ENCODE measurements at places on chromosomes 7 and 10.

DNA sequence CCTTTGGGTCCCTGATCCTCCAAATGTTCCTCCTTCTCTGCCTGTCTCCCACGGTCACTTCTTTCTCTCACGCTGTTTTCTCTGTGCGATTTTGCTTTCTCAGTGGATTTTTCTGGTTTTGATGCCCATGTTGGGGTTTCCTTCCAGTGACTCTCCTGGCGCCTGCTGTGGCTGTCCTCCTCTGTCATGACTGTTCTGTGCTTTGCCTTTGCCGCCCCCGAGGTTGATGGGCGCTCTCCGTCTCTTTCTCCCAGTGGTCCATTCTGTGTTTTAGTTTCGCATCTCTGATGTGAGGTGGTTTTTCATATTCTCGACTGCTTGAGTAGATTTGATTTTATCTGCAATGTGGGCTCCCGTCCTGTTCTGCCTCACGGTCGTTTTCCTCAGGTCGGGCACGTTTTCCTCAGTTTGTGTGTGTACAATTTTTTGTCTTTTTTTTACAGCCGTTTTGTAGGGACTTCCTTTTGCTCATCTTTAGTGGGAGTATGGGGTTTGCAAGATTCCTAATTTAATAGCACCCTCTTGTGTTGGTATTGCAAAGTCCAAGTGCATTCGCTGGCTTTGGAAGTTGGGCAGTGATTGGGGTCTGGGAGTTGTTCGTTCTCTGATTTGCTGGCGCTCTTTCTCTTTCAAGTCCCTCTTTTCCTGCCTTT is 100.0 kb downstream of the INPP5A start:
- DNase-seq, result no peak

DNA sequence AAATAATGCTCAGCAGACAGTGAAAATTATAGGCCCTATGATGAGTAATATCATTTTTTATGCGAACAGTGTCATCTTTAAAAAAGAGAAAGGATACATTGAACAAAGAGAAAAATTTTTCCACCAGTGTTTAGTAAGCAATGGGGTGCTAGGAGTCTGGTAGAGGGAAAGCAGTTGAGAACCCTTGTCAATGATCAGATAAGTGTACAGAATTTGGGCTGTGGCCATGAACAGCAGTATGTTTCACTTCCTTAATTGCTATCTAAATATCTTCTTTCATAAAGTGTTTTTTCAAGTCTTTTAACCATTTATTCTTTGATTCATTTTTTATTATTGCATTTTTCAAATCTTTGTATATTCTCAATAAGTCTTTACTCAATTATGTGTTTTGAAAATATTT is 750.7 kb upstream of the KCND2 start:
- no peak for DNase-seq

DNA sequence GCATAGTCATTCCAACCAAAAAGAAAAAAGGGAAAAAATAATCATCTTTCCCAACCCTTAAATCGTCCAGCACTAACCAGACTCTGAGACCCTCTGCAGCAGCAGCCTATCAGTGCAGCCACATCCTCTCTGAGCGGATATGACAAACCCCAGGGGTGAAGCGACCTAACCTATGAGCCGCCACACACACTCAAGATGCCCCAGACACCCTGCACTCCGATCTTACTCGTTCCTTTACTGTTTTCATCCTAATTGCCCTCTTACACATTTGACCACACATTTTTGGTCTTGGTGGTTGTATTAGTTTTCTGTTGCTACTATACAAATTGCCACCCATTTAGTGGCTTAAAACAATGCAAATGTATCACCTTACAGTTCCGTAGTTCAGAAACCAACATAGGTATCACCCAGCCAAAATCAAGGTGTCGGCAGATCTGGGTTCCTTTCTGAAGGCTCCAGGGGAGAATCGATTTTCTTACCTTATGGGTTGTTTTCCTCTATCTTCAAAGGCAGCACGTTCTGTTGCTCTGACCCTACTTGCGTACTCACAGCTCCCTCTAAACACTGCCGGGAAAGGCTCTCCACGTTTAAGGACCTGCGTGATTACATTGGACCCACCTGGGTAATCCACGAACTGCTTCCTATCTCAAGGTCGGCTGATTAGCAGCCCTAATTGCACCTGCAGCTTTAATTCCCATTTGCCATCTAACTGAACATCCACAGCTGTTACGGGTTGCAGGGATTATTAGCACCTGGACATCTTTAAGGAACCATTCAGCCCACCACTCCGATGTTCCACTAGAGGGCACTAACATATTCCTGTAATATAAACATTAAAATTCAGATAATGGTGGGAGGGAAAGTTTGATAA is 37.3 kb upstream of the PRSS1 start:
- DNase-seq, result peak; percentile 22

- DNase-seq, result no peak
These were observed 22.9 kb upstream of the GRB10 start for GRCh38 chr7:50805447-50806125.

GRCh38 chr10:60384708-60385398 is 4.8 kb downstream of the ANK3 start:
- DNase-seq, result no peak

DNA sequence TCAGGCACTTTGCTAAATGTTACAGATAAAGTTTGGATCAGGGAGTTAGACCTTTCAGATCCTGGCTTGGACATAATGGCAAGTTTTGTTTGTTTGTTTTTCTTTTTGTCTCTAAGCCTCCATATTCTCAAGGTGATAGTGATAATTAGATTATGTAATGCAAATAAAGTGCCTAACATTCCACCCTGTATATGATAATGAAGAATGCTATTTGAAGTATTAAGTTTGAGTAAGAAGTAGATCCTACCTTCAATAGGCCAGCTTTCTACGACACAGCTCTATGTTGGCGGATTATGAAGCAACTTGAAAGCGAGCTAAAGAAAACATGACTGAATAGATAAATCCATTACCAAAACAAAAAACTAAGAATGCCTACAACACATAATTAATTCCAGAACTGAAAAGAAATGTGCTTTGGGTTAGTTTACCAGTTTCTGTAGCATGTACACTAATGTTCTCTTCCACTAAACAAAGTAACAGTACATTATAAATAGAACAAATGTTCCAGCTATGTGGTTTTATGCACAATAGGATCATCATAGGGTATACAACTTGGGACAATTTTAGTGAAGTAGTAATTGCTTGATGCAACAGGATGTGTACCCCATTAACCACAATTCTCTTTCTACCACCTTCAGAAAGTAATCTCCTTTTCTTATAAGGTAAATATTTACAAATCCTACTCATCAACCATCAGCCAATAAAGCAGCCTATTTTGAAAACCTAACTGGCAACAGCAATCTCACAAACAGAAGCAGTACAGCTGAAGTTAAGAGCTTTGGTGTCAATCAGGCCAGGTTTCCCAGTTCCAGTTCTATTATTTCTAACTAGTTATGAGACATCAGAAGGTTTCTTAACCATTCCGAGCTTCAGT is 1.5 kb downstream of the SEM1 start:
- DNase-seq, result no peak

DNA sequence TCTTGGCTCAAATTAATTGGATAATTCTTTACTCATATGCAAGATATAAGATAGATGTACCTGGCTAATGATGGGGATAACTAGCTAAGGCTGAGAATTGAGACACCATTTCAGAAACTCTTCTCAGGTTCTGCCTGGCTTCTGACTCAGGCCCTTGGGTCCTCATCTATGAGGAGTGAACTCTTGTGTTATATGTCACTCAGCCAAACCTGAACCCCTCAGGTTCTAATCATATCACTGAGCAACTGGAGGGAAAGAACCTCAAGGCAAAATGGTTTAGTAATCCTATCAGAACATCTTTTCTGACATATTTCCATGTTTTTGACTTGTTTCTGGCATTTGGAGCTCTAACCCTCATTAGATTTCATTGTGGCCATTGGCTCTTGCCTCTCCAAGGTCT is 100.4 kb downstream of the CPED1 start:
- DNase-seq, result no peak

GRCh38 chr10:110045772-110046171 is 38.0 kb downstream of the ADD3 start:
- DNase-seq, result no peak

- no peak for DNase-seq
These were observed 76.0 kb upstream of the CTTNBP2 start for GRCh38 chr7:117949232-117949631.

GRCh38 chr10:44382981-44383748 is 1.7 kb downstream of the CXCL12 start:
- DNase-seq, result no peak

DNA sequence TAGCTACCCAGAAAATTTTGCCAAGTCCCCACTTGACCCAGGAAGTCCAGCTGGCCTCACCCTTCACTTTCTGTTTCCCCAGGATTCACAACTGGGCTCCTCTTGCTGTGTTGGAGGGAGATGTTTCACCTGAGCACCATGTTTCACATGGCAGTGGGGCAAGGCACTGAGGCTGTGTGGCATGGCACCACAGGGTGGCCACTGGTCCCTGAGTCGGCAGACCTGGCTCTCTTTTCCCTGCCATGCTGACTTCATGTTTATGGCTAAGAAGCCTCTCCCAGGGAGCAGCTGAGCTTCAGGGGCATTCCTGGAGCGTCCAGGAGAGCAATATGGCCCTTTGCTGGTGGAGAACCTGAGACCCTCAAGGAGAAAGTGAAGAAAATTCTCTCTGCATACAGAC is 266.9 kb downstream of the RPS24 start:
- no peak for DNase-seq

GRCh38 chr7:41568135-41568534 is 134.8 kb downstream of the INHBA start:
- no peak for DNase-seq

GRCh38 chr7:19944363-19945120 is 171.1 kb upstream of the TMEM196 start:
- DNase-seq, result no peak

- no peak for DNase-seq
These were observed 830.4 kb upstream of the COBL start for GRCh38 chr7:52146871-52147634.

DNA sequence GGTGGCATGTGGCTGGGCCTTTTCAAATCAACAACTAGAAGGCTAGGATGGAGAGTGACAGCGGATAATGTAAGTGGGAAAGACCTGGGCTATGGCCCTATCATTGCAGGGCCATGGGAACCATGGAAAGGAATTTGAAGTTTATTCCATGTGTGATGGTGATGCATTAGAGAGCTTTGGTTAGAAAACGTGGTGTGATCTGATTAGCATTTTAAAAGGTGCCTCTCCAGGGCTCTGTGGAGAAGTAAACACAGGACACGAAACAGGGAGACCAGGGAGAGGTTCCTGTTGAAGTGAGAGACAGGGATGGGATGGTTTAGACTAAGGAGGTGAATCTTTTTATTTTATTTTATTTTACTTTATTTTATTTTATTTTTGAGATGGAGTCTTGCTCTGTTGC is 749.5 kb downstream of the GATA3 start:
- no peak for DNase-seq

- DNase-seq, result no peak
These were observed 27.0 kb upstream of the TMEM26 start for GRCh38 chr10:61480208-61480607.

DNA sequence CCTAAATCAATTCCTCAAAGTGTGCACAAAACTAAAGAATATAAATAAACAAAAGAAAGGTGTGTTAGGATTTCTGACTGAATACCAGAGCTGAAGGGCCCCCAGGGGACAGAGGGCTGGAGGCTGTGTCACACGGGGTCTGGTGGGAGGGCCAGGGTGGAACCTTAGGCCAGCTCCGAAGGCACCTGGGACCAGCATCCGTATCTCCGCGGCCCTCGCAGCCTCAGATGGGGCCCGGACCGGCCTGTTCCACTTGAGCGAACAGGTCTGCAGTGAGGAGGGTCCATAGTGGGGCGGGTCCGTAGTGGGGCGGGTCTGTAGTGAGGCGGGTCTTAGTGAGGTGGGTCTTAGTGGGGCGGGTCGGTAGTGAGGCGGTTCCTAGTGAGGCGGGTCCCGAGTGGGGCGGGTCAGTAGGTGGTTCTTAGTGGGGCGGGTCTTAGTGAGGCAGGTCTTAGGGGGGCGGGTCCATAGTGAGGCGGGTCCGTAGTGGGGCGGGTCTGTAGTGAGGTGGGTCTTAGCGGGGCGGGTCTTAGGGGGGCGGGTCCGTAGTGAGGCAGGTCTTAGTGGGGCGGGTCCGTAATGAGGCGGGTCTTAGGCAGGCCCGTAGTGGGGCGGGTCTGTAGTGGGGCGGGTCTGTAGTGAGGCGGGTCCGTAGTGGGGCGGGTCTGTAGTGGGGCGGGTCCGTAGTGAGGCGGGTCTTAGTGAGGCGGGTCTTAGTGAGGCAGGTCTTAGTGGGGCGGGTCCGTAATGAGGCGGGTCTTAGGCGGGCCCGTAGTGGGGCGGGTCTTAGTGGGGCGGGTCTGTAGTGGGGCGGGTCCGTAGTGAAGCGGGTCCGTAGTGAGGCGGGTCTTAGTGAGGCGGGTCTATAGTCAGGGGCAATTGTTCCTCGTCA is 15.1 kb downstream of the GPR146 start:
- DNase-seq, result no peak

- DNase-seq, result no peak
These were observed 33.0 kb downstream of the CYP26A1 start for GRCh38 chr10:93106631-93107072.

DNA sequence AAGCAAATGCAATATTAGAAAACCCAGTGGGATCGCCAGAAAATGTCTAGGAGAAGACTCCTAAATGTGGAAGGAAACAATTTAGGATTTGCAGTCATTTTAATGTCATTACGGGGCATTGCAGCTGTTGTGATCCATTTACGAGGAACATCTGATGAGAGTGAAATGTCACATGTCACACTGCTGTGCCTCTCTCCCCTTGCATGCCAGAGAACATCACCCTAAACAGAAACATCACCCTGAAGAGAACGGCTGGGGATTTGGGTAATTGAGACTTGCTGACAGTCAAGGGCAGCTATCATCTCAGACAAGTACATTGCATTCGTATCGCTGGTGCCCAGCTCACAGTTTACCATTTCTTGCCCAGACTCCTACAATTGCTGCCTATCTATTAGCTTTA is 785.7 kb upstream of the POM121L12 start:
- no peak for DNase-seq

GRCh38 chr7:47024991-47025390 is 556.9 kb downstream of the TNS3 start:
- DNase-seq, result no peak

All from stimulated activated CD8-positive, alpha-beta memory T cell treated with anti-CD3 and anti-CD28 coated beads, Interleukin-4, amount 100 ng/mL, for 1 hour (primary cell).